8988T (cell line): ENCODE measurements at places on chromosomes 11 and 22.

GRCh38 chr22:28997342-28997741 is 64.3 kb downstream of the C22orf31 start:
- no peak for DNase-seq

DNA sequence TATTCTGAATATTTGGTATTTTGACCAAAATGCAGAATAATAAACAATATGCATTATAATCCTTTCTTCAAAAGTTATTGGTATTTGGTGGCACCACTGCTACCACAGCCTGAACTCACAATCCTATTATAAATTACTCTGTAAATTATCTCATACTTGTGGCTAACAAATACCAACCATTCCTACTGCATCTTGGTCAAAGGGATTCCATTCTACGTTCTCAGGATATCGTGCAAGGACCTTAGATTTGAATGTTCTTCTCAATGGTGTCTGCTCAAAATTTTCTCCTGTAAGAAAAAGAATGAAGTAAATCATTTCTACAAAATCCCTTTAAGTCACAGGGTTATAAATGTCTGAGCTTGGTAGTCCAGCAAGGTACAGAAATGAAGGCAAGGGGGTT is 58.7 kb downstream of the DENND5A start:
- DNase-seq = no peak

- DNase-seq = no peak
These were observed 775.6 kb upstream of the CCDC90B start for GRCh38 chr11:84061726-84062125.

DNA sequence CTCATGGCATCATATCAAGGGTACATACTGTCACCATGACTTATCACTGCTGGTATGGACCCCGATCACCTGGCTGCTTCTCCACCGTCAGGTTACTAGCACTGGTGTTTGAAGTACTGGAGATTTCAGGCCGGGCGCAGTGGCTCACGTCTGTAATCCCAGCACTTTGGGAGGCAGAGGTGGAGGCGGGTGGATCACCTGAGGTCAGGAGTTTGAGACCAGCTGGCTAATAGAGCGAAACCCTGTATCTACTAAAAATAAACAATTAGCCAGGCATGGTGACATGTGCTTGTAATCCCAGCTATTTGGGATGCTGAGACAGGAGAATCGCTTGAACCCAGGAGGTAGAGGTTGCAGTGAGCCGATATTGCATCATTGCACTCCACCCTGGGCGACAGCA is 82.4 kb upstream of the ANO1 start:
- no peak for DNase-seq

GRCh38 chr11:10934293-10934860 is 76.5 kb upstream of the ZBED5 start:
- no peak for DNase-seq
